CD4-positive, alpha-beta T cell treated with Interleukin-2 at 100 ng/mL for 4 hours (primary cell): ENCODE measurements at places on chromosomes 16 and 17.

- DNase-seq, result no peak
These were observed 189.8 kb downstream of the CEP112 start for GRCh38 chr17:66002063-66002585.

DNA sequence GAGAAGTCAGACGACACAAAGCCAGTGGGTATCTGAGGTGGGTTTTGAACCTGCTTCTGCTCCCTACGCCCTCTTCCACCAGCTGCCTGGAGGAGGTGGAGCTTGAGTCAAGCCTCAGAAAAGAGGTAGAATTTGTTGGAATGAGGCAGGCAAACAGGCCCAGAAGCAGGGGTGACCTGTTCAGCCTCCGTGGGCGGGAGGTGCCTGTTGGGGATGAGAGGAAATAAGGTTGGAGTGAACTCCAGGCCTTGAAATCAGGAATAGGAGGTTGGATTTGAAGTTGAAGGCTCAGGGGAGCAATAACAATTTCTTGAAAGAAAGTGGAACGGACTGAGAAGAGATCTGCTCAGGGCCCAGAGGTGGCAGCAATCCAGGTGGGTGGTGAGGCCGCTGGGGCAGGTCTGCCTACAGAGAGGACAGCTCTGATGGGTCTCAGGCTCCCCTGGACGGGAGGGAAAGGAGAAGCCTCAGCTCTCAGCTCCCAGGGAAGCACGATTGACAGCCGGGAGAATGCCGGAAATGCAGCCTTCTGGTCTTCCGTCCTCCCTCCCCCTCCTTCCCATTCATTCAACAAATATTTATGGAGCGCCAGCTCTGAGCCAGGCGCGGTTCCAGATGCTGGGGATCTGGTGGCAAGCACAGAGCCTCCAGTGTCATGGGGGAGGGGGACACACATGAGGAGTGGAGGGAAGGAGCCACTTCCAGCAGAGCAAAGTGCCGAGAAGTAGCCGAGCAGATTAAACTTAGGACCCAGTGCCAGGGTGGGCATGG is 61.9 kb upstream of the CIBAR2 start:
- DNase-seq, result no peak

- DNase-seq, result no peak
These were observed 11.0 kb upstream of the PAFAH1B1 start for GRCh38 chr17:2582493-2582892.

- no peak for DNase-seq
These were observed 12.1 kb downstream of the CFDP1 start for GRCh38 chr16:75420987-75421819.

DNA sequence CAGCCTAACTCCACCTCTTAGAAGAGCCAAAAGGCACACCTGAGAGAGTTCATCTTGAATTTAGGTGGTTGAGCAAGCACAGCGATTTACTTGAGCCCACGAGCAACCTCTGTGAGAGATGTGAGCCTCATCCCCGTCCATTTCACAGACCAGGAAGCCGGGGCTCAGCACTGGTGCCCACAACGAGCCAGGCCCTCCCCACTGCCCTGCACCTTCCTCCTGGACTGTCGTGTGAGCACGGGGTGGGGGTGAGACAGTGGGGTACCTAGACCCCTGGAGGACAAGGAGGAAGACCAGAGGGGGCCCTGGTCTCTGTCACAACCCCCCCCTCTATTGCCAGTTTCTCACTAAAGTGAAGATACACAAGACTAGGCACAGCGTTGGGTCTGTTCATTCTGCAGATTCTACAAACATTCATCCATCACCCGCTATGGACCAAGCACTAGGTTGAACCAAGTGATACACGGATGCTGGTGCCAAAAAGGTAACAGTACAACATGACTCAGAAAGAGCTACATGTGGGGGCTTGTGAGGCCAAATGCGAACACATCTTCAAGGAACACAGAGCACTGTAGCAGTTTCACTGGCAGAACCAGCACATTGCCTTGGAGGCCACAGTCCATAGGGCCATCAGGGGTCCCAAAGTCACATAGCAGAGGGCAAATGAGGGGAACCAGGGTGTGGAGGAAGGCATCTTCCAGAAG is 231.9 kb downstream of the PARN start:
- no peak for DNase-seq

DNA sequence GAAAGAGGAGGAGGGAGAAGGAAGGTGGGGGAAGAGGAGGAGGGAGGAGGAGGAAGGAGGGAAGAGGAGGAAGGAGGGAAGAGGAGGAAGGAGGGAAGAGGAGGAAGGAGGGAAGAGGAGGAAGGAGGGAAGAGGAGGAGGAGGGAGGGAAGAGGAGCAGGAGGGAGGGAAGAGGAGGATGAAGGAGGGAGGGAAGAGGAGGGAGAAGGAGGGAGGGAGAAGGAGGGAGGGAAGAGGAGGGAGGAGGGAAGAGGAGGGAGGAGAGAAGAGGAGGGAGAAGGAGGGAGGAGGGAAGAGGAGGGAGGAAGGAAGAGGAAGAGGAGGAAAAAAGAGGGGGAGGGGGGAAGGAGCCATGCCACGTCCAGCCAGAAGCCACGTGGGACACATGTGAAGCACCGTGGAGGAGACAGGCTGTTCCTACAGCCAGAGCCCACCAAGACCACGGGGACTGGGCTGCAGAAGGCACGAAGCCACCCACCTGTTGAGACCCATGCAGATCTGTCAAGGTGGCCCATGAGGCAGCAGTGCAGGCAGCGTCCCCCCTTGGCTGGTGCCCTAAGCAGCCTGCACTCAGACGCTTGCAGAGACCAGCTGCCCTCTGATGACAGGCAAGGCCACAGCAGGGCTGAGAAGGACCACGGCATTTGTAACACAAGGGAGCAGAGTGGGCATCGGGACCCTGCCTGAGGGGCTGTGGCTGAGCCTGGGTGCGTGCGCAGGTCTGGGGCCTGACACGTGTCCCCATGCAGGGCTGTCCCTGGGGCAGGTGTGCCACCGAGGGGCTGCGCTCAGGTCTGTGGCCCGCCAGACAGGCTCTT is 10.3 kb downstream of the NDUFAF8 start:
- no peak for DNase-seq

DNA sequence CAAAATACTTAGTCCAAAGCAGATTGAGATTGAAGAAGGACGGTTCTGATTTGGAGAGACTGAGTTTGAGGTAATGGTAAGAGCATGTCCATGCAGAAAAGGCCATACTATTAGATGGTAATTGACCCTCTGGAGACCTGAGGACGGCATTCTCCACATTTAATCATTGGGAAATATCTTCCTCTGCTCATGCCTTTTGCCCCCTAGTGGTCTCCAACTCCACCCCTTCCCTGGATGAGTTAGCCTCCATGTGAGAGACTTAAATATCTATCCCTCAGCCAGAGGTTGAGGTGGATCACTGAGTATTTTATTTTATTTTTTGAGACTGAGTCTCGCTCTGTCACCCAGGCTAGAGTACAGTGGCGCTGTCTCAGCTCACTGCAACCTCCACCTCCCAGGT is 10.4 kb upstream of the OR3A1 start:
- DNase-seq, result no peak

GRCh38 chr17:9432934-9433421 is 142.6 kb downstream of the STX8 start:
- DNase-seq, result no peak

GRCh38 chr16:70681382-70682238 is 4.2 kb downstream of the MTSS2 start:
- DNase-seq, result no peak

GRCh38 chr17:34299027-34299426 is 13.5 kb downstream of the CCL11 start:
- DNase-seq, result no peak

GRCh38 chr17:8109661-8110455 is 8.5 kb downstream of the ALOXE3 start:
- peak; percentile 77 for DNase-seq

GRCh38 chr16:88356124-88356726 is 26.5 kb upstream of the ZNF469 start:
- no peak for DNase-seq

DNA sequence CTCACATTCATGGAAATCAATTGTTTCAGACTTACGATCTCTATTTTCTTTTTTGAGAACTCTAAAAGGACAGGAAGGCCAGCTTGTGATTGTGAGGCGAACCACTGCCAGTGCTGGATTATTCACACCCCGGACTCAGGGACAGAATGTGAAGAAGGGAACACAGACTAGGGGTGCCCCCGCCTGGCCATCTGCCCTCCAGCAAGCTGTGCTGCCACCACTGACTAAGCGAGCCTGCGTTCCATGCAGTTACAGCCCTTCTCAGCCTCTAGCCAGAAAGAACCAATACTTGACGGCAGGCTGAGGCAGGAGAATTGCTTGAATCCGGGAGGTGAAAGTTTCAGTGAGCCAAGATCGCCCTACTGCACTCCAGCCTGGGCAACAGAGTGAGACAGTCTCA is 2.8 kb downstream of the HAGH start:
- no peak for DNase-seq

GRCh38 chr16:69444873-69445517 is 20.6 kb downstream of the CYB5B start:
- DNase-seq, result no peak

DNA sequence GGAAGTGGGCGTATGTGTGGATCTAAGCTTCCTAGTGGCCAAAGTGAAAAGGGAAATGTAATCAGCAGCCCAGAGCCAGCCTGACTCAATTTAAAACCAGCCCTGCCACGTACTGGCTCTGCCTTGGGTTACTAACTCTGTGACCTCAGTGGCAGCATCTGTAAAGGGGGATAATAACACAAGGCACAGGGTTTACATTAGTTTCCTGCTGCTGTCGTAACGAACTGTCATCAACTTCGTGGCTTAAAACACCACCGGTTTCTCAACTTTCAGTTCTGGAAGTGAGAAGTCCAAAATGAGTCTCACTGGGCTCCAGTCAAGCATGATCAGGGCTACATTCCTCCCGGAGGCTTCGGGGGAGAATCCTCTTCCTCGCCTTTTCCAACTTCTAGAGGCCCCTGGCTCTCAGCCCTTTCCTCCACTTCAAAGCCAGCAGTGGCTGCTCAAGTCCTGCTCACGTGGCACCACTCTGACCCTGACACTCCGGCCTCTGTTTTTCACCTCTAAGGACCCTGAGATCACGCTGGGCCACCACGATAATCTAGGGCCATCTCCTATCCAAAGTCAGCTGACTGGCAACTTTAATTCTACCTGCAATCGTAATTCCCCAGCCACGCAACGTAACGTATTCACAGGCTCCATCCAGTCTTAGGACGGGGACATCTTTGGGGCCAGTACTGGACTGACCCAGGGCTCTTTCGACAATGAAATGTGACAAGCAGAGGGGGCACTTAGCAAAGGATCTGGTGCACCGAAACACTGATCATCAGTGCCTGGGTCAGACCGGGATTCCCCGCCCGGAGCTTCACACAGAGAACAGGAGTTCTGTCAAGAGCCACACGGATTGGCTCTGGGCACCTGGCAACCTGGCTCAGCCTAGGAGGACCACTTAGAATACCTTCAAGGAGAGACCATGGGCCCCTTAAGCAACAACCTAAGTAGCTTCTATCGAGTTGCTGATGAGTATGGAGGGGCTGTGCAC is 14.5 kb downstream of the TMC6 start:
- peak; percentile 47 for DNase-seq

DNA sequence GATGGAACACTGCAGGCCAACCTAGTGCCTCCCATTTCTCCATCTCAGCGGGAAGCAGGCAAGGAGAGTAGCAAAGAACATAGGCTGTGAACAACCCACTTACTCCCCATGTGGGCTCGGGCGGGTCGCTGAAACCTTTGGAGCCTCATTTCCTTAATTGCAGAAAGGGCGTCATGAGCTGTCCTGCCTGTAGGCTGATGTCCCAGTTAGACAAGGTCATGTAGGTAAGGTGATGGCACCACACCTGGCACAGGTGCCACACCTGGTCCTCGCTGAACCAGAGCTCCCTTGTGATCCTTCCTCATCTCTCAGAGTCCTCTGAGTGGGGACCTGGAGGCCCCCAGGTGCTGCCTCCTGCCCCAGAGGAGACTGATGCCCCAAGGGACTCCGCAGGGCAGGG is 22.9 kb downstream of the ABCC3 start:
- no peak for DNase-seq

GRCh38 chr16:62041401-62041800 is 5.2 kb upstream of the CDH8 start:
- DNase-seq, result no peak

DNA sequence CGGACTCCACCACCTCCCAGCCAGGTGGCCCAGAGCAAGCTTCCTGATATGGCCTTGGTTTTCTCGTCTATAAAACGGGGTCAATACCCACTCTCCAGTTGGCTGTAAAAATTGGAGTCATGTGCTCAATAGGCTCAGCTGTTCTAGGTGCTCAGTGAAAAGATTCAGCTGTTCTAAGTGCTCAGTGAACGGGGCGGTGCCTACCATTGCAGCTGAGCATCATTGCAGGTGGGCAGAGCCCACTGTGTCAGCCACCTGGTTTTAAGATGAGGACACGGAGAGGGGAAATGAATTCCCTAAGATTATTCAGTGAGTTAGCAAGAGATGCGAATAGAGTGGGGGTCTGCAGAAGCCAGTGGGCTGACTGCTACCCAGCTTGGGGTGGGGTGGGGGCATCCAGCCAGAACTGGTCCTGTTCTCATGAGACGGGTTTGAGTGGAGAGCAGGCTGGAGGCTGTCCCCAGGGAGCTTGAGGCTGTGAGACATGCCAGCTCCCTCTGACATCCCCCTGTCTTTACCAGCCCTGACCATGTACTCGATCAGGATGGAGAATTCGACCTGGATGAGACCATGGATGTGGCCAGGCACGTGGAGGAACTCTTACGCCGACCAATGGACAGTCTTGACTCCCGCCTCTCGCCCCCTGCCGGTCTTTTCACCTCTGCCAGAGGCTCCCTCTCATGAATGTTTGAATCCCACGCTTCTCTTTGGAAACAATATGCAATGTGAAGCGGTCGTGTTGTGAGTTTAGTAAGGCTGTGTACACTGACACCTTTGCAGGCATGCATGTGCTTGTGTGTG is 21.9 kb downstream of the STAT5A start:
- no peak for DNase-seq

DNA sequence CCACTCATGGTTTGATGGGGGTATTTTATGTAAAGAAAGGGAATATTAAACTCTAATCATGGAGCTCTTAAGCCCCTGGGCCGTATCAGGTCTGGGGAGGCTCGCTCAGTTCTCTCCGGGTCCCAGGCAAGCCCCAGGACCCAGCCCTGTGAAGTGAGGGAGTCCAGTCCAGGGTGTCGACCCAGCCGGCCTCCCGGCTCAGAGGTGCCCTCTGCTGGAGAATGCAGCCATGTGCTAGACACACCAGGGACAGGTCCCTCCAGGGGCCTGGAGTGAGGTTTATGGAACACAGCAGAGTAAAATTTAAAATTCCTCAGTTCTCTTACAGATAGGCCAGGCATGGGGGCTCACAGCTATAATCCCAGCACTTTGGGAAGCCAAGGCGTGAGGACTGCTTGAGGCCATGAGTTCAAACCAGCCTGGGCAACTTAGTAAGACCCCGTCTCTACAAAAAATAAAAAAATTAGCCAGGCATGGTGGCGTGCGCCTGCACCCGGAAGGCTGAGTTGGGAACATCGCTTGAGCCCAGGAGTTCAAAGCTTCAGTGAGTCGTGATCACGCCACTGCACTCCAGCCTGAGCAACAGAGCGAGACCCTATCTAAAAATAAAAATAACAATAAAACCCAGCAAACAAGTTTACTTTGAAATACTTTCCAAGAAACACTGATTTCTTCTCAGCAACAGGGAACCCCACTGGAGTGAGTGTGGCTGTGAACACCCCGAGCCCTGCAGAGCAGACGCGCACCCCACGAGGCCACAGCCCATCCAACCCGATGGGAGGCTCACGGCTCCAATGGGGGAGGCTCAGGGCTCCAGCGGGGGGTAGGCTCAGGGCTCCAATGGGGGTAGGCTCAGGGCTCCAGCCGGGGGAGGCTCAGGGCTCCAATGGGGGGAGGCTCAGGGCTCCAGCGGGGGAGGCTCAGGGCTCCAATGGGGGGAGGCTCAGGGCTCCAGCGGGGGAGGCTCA is 72.2 kb downstream of the ZNF778 start:
- peak; percentile 75 for DNase-seq

- DNase-seq, result no peak
These were observed 34.2 kb downstream of the TBX4 start for GRCh38 chr17:61486135-61487120.

- no peak for DNase-seq
These were observed 231.1 kb upstream of the CDH5 start for GRCh38 chr16:66135421-66135831.
